ENCODE measurements at places on chromosomes 2 and 18.

GRCh38 chr2:180202467-180202951 lies 195.4 kb upstream of the CWC22 start:
- no peak for DNase-seq

- DNase-seq, result no peak
Observed at GRCh38 chr2:123853161-123853560, 171.9 kb upstream of the CNTNAP5 start.

DNA sequence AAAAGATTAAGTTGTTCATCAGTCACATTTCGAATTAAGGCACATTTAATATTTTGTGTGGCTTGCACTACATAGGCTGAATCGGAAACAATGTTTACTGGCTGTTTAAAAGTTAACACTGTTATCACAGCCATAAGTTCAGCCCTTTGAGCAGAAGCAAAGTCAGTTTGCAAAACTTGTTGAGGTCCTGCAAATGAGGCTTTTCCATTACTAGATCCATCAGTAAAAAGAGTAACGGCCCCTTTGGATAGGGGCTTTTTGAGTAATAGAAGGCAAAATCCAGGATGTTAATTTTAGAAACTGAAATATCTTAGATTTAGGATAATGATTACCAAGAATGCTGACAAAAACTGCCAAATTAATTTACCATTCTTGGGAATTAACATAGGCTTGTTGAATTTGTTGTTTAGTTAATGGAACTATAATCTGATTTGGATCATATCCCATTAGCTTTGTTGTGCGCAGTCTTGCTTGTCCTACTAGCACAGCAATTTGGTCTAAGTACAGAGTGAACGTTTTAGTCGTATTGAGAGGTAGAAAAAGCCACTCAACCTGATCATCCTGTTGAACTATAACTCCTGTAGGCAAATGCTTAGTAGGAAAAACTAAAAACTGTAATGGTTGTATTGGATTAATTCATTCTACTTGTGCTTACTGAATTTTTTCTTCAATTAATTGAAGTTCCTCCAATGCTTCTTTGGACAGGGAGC lies 13.9 kb upstream of the SUCLG1 start:
- DNase-seq, result no peak

DNA sequence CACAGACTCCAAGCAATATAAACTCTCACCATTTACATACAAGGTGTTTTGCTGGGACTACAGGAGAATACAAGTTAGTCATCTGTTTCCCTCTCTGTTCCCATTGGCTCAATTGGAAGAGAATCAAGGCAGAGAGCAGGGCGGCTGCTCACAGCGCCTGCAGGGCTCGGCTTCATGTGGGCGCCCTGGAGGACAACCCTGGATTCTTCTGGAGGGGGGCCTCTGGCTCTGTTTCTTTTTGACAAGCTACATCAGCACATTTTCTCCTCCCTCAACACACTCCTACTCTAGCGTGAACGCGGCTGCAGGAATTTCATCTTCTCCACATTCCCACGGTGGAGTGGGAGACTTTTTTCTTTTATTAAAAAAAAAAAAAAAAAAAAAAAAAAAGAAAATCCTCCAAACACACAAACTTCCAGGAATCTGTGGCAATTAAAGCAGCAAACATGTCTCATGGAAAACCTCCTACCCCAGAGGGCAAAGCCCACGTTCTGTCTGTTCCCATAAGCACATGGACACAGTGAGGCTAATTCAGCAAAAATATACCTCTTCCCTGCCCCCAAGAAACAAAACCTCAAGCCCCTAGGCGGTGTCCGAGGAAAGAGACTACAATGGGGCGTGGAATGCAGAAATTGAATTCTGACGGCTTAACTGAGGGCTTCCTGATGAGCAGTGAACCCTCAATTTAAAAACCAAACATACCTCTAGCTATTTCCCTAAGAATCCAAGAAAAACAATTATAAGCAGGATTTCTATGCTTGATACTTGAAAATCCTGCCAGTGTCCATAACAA lies 50.6 kb downstream of the PARD6G start:
- peak; percentile 40 for DNase-seq

DNA sequence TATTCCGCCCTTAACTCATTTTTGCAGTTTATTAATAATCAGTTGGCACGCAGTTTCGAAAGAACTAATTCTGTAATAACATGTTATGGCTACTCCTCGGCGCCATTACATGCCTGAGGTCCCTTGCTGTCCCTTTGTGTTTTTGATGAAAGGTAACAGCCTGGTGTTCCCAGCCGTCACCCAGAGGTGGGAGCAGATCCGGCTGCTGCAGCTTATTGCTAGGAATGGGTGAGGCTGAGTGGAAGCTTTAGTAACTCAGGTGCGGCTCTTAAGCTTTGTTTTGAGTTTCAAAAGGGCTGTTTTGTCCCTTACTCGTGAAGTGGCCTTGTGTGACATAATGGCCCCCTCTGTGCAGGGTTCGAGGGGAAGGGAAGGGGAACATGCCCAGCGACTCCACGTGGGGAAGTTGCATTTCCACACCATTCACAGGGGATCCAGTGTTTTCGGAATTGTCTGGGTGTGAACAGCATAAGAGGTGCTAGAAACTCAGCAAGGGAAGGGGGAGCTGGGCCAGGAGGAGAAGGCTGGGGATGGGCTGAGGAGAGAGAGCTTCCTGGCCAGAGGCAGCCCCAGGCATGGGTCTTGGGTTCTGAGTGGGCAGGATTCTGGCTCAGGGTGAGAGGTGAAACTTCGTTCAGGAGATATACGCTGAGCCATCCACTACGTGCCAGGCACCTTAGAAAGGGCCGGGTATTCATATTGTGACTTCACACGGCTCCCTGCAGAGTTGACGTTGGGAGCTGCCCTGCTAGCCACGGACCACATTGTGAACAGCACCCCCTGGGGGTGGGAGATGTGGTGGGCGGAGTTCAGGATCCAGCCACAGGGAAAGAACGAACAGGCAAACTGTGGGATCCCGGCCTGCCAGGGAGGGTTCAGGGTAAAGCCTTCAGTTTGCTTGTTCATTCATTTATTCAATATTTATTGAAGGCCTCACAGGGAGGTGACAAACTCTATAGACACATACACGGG lies 84.4 kb downstream of the TGOLN2 start:
- DNase-seq, result no peak

- DNase-seq, result no peak
Observed at GRCh38 chr2:13180729-13181128, 464.0 kb downstream of the TRIB2 start.

- DNase-seq, result no peak
Observed at GRCh38 chr2:55502590-55503141, 16.9 kb upstream of the CFAP36 start.

DNA sequence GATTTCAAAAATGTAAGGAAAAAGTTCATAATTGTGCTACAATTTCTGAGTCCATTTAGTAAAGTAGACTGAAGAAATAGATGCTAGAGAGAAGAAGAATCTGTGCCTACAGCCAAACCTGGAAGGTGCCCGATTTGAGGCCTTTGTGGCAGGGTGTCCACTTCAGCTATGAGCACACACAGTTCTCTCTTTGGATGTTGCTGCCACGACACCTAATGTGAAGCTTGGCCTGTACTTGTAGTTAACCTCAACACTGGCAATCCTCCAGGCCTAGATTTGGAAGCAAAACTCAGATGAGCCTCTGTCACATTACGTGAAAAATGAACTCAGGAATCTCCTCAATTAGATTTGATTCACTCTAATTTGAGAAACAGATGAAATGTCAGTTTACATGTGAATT lies 90.1 kb upstream of the LRP1B start:
- no peak for DNase-seq

GRCh38 chr2:122595065-122595464 lies 839.6 kb downstream of the TSN start:
- no peak for DNase-seq

DNA sequence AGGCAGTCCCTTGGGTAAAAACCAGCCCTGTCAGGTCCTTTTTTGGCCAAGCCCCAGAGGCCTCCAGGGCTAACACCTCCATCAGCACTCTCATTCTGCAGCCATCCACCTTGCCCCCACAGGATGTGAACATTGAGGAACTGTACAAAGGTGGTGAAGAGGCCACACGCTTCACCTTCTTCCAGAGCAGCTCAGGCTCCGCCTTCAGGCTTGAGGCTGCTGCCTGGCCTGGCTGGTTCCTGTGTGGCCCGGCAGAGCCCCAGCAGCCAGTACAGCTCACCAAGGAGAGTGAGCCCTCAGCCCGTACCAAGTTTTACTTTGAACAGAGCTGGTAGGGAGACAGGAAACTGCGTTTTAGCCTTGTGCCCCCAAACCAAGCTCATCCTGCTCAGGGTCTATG lies 7.3 kb downstream of the IL1F10 start:
- no peak for DNase-seq

GRCh38 chr2:54658564-54659071 lies 64.8 kb upstream of the EML6 start:
- DNase-seq, result no peak

GRCh38 chr2:193824474-193824873 lies 1629.7 kb upstream of the TMEFF2 start:
- no peak for DNase-seq

DNA sequence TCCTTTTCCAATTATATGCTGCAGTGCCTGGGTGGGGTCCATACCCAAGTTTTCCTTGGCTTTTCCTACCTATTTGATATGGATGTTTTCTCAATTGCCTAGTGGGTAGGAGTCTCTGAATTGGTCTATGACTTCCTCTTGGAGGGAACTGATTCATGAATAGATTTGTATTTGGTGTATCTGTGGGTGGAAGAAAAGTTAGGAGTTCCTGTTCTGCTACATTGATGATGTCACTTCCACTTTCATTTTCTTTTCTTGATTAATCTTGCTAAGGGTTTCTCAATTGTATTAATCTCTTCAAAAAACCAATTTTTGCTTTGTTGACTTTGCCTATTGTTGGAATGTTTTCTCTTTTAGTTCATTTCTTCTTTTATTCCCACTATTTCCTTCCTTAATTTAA lies 37.4 kb upstream of the SLC9A2 start:
- no peak for DNase-seq

DNA sequence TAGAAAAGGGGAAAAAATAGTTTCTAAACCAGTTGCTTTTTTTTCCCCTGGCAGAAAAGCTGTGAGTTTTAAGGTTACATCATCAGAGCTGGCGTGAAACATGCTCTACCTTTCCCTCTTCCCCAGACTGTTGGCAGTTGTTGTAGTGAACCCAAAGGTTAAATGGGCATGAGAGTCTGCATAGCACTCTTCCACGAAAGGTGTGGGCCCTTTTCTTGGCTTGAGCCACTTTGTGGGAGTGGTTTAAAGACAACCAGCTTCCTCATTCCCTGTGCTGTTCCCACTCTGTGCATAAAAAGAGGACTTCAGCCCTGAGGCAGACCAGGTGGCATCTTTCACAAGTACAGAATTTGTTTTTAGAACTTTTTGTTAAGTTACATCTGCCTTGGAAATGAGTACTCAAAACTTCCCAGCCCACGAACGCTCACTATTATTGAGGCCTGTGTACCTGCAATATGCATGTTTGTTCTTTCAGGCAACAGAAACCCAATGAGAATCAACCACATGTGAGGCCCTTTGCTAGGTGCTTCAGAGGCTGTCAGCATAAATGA lies 243.8 kb downstream of the BABAM2 start:
- DNase-seq, result no peak

GRCh38 chr2:127783101-127783500 lies 27.9 kb downstream of the WDR33 start:
- DNase-seq, result no peak

- DNase-seq, result no peak
Observed at GRCh38 chr2:32841931-32842898, 104.5 kb upstream of the LTBP1 start.

- no peak for DNase-seq
Observed at GRCh38 chr18:77218642-77219041, 31.0 kb upstream of the GALR1 start.

DNA sequence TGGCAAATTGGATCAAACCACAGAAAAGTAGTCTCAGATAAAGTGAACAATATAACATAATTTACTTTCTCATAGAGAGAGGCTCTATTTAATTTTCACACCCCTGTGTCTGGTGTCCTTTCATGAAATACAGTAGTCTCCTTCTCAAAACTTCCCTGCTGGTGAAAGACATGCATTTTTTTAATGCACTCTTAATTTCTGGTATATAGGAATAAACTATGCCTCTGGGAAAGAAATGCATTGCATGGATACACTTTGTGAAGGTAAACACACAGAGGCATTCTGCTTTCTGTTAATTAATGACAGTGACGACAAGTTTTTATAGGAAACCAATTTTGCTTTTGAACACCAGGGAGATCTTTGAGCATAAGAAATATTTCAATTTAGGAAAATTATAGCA lies 24.1 kb upstream of the TMEM178A start:
- DNase-seq, result no peak

DNA sequence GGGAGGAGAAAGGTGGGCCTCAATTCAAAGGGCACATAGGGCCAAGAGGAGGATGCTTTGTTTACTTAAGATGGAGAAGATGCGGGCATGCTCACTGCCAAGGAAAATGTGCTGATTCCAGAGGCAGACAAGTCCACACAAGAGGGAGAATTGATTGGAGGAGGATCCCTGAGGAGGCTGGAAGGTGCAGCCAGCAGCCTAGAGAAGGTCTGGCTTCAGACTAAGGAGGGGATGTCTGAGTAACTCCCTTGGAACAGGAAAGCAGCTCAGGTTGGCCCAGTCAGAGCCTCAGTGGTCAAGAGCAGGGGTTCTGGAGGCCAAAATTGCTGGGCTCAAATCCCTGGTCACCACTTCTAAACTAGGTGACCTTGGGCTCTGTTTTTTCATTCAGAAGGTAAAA lies 265.5 kb upstream of the NCKAP5 start:
- no peak for DNase-seq

- DNase-seq, result no peak
Observed at GRCh38 chr2:46802665-46803546, 112.7 kb downstream of the MCFD2 start.

GRCh38 chr2:118752762-118753429 lies 94.6 kb downstream of the EN1 start:
- DNase-seq, result no peak

- no peak for DNase-seq
Observed at GRCh38 chr2:24527536-24527935, 36.5 kb downstream of the NCOA1 start.

- DNase-seq, result no peak
Observed at GRCh38 chr2:211035548-211036185, 479.3 kb downstream of the CPS1 start.

GRCh38 chr2:233953087-233953801 lies 36.1 kb downstream of the TRPM8 start:
- no peak for DNase-seq

- no peak for DNase-seq
Observed at GRCh38 chr2:99688699-99689098, 198.9 kb upstream of the REV1 start.

- DNase-seq, result no peak
Observed at GRCh38 chr2:127683757-127684156, 8.4 kb upstream of the LIMS2 start.

- no peak for DNase-seq
Observed at GRCh38 chr2:133817680-133818566, 249.7 kb upstream of the NCKAP5 start.

Measured in mesothelial cell of epicardium (in vitro differentiated cells).